HFF-Myc (cell line): ENCODE measurements at places on chromosomes 3 and 15.

- no peak for DNase-seq
Measured at GRCh38 chr3:63519426-63519825, 133.0 kb upstream of the SNTN start.

- DNase-seq: no peak
Measured at GRCh38 chr15:92714077-92714476, 58.5 kb upstream of the FAM174B start.

DNA sequence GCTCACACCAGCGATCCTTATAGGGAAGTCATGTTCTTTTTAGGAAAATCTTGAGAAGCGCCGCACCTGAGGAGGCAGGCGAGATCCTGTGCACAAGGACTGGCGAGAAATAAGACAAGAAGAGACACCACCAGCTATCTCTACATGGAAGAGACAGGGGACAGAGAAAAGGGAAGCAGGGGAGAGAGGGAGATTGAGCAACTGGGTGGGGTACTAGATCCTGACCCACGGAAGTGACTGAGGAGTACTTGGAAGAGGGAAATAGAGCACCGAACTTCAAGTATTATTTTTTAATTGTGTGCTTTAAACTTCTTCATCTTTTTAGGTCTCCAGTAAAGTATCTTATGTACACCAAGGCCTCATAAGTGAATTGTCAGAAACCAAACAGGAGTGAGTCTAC lies 742.0 kb upstream of the LMCD1 start:
- DNase-seq: no peak

DNA sequence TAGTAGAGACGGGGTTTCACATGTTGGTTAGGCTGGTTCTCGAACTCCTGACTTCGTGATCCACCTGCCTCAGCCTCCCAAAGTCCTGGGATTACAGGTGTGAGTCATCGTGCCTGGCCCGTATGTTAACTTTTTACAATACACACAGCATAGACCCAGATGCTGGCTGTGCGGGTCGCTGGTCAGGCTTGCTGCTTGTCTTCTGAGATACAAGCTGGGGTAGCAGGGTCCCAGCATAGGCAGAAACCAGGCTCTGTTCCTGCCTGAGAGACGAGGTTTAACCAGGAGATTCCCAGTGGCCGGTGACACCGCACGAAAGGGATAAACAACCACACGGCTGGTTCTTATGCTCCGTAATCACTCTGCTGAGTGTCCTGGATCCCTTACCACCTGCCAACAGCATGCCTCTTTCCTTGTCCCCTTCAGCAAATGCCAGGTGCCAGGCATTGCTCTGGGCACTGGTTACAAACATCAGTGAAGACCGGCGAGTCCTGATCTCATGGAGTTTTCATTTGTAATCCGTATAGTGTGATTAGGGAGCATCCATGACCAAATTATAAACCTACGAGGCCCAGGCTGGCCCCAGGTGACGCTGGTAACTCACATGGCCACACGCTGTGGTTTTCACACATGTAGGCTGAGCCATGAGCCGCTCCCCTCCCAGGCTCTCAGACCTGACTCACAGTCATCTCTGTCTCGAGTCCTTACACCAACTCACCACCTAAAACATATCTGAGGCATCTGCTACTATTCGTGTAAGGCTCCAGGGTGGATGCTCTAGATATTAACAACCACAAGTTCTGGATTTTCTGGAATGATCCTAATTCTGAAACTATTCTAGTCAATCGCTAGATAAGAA lies 125.7 kb downstream of the PDZRN3 start:
- DNase-seq: no peak
